ENCODE measurements at places on chromosomes 13 and 19.

GRCh38 chr13:98664047-98664446 is 87.1 kb upstream of the STK24 start:
- H3K27ac ChIP-seq = no peak overlapping the region
- no peaks in the 10 kb centered on the region for H3K4me1 ChIP-seq
- no peaks in the 10 kb centered on the region for H3K36me3 ChIP-seq
- H3K27me3 ChIP-seq = no peaks in the 10 kb centered on the region

DNA sequence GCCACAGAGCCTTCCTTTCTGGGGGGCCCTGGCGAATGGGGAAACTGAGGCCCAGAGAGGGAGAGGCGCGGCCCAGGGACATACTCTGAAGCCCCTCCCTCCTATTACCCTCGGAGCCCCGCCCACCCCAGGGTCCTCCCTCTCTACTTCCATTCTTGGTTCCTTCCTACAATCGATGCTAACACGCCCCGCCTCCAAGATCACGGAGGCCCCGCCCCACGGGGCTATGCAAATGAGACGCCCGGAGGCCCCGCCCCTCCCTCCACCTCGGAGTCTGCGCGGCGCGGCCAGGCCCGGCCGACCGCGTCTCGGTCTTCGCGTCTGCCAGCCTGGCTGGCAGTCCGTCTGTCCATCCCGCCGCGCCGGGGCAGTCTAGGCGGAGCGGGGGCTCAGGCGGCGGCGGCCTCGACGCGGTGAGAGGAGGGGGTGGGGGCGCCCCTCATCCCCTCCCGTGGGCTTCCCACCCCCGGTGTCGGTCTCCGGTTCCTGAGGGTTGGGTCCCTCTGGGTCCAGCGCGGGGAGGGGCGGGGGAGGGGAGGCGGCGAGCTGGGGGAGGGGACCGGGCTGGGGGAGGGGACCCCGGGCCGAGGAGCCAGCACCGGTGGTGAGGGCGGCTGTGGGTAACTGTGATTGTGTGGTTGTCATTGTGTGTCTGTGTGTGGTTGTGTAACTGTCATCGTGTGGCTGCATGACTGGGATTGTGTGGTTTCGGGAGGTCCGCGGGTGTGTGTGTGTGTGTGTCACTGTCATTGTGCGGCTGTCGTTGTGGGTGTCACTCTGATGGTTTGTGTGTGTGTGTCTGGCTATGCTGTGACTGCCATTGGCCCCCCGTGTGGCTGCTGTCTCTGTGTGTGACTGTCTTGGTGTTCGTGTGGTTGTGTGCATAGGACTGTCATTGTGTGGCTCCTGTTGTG is at the start of gene PLPPR2:
Gene PLPPR2, plus strand, starts transcription at position 273 of the 914 bp plus-strand sequence. CDS start 2,242 bp downstream, outside the sequence.
- peak; percentile 92 for DNase-seq
- no peak within 1 kb of the TSS for H3K27ac ChIP-seq
- peaks cover 14% of the 10 kb centered on the region for H3K4me1 ChIP-seq
- no peak within 1 kb of the TSS for H3K4me3 ChIP-seq
- H3K27me3 ChIP-seq = no peaks in the 10 kb centered on the region

DNA sequence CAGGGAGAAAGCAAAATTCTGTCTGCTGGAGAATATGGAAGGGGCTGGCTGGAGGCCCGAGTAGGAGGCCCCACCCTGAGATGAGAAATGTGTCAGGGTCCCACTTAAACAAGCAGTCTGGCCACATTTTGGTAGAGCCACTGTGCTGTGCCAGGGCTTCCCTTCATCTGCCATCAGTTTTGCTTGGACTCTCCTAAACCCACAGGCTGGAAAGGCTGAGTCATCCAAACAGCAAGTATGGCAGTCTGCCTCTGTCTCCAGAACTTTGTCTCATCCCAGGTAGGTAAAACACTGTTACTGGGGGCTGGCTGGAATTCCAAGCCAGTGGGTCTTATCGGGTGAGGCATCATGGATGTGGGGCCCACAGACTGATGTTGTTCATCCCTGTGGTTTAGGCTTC is 1390.6 kb downstream of the UQCRFS1 start:
- H3K27ac ChIP-seq = no peak overlapping the region
- H3K36me3 ChIP-seq = no peaks in the 10 kb centered on the region
- no peaks in the 10 kb centered on the region for H3K27me3 ChIP-seq
- no peak overlapping the region for H3K4me3 ChIP-seq

DNA sequence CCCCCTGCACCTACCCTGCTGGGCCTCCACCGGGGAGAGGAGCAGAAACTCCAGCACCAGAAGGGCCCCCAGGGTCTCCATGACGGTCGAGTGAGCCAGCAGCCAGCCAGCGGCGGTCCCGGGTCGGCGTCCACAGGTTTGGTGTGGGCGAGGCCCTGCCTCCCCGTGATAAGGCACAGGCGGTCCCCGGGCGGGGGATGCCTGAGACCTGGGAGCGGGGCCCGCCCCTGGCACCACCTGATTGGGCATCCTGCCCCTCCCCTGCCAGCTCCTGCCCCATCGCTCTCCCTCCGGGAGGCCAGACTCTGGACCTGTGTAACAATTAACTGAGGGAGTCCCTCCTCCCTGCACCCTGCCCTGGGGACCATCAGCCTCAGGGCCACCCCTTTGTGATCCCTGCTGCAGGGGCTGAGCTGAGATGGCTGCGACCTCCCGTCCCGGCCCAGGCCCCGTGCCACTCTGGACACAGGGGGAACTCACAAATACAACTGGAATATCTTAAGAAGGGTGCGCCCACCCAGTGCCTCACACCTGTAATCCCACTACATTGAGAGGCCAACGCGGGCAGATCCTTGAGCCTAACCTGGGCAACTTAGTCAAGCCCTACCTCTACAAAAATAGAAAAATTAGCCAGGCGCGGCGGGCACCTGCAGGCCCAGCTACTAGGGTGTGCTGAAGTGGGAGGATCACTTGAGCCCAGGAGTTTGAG is at the start of gene SMIM24:
Gene SMIM24, minus strand, starts transcription at position 143 of the 709 bp plus-strand sequence. Its CDS starts 62 bp downstream, at position 81.
- H3K27ac ChIP-seq = no peak within 1 kb of the TSS
- H3K27me3 ChIP-seq = no peaks in the 10 kb centered on the region
- H3K4me1 ChIP-seq = peaks cover 25% of the 10 kb centered on the region
- DNase-seq = no peak

GRCh38 chr19:51135986-51136762 is 5.9 kb upstream of the SIGLEC7 start:
- H3K36me3 ChIP-seq = no peaks in the 10 kb centered on the region
- H3K27ac ChIP-seq = peak overlapping the region; percentile 78
- H3K4me3 ChIP-seq = no peak overlapping the region

GRCh38 chr13:25080773-25081172 is 15.2 kb upstream of the PABPC3 start:
- H3K4me1 ChIP-seq = no peaks in the 10 kb centered on the region
- H3K36me3 ChIP-seq = no peaks in the 10 kb centered on the region
- no peak overlapping the region for H3K27ac ChIP-seq

DNA sequence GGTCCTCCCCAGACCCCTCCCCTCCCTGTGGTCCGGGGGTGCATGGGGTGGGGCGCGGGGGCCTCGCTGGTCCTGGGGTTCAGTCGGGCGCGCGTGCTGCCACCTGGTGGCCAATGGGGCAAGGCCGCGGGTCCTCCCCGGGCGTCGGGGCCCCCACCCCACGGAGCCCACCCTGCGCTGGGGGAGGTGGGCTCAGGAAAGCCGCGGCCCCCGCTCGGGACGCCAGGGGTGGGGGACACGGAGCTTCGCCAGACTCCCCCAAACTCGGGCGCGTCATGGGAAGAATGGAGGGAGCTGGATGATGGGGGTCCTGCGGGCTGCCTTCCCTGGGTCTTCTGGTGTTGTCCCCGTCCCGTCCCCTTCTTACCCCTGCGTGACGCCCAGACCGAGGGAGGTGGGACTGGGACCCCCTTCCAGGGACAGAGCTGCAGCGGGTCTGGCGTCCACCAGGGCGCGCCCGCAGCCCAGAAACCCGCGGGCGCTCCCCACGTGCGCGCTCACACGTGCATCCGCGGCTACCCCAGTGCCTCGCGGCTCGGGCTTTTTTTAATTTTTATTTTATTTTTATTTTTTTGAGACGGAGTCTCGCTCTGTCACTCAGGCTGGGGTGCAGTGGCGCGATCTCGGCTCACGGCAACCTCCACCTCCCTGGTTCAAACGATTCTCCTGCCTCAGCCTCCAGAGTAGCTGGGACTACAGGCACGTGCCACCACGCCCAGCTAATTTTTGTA is 19.8 kb upstream of the TCF3 start:
- H3K4me1 ChIP-seq = peaks cover 24% of the 10 kb centered on the region
- no peaks in the 10 kb centered on the region for H3K36me3 ChIP-seq
- H3K27me3 ChIP-seq = peaks cover 53% of the 10 kb centered on the region
- DNase-seq = peak; percentile 73
- no peak overlapping the region for H3K27ac ChIP-seq

DNA sequence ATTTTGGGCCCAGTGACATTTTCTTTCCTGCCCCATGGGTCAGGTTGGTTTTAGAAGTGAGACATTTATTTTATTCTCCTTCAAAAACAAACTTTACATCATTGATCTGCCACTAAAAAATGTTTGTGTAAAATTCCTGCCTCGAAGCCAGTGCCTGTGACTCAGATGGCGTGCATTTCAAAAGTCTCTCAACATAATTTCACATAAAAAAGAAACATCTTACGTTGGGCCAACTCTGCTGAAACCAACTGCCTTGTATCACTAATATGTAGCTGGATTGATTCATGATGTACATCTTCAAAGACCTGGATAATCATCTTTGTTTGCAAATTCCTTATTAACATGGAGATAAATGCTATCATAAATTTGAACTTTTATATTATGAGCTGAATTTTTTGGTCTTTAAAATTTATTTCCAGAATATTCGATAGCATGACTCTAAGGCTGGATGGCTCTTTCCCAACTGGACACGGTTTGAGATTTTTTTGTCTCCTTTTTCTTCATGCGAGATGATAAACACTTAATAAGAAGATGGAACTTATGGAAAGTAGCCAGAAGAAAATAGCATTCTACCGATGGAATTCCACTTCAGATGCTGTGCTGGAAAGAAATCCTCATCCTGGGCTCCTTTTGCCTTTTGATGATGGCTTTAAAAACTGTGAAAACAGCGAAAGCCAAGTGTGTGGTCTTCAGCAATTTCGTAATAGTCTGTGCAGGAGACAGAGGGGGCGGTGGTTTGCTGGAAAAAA is 420.5 kb downstream of the FGF9 start:
- no peak overlapping the region for H3K27ac ChIP-seq
- no peaks in the 10 kb centered on the region for H3K4me1 ChIP-seq
- no peak for DNase-seq
- H3K4me3 ChIP-seq = no peak overlapping the region
- H3K36me3 ChIP-seq = no peaks in the 10 kb centered on the region

- H3K27me3 ChIP-seq = no peaks in the 10 kb centered on the region
- H3K4me3 ChIP-seq = no peak overlapping the region
- no peaks in the 10 kb centered on the region for H3K36me3 ChIP-seq
- no peak overlapping the region for H3K27ac ChIP-seq
- DNase-seq = no peak
Observed at GRCh38 chr13:76722782-76723181, 163.4 kb downstream of the KCTD12 start.

DNA sequence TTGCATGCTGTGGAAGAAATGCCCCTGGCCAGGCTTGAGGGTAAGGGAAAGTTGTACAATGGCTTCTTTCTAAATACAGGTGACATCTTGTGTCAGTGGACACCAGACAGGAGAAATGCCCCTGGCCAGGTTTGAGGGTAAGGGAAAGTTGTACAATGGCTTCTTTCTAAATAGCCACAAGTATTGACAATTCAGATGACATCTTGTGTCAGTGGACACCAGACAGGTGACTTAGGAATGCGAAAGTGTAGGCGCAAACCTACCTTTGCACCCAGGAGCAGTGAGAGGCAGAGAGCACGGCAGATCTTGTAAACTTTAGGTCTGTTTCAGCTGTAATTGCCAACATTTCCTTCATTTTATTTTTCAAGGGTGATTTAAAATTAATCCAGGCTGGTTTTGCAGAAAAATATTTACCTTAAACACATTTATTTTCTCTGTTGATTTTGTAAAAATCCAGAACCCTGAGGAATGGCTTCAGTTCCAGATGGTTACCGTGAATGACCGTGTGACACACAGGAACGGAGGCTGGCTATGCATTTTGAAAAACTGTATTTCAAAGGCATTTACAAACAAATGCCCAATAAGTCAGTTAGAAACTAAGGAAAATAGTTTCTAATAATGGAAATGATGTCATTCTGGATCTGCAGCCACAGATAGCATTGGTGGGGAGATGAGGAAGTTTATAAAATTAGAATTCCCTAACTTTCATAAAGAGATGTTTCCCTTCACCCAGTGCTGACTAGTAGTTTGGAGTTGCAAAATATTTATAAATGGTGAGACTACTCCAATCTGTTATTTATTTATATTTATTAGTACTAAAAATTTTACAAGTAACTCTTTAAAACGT is 34.9 kb downstream of the TNFSF13B start:
- H3K4me3 ChIP-seq = no peak overlapping the region
- no peaks in the 10 kb centered on the region for H3K36me3 ChIP-seq
- no peak for DNase-seq
- H3K27ac ChIP-seq = no peak overlapping the region
- no peaks in the 10 kb centered on the region for H3K27me3 ChIP-seq

DNA sequence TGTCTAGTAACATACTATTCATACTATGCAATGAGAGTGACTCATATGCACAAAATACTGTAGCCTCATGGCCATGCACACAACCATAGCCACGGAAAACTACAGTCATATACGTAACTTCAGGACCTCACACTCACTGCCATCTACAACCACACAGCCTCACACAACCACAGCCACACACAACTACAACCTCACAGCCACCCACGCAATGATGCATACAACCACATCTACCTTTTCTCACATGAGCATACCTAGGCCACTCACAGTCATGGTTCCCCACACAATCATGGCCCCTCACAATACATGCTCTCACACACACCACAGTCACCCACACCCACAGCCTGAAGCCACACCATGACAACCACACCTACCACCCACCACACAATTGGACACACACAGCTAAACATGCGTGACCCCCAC is 8.7 kb upstream of the TNFSF14 start:
- no peaks in the 10 kb centered on the region for H3K36me3 ChIP-seq
- no peaks in the 10 kb centered on the region for H3K27me3 ChIP-seq
- H3K4me1 ChIP-seq = peaks cover 37% of the 10 kb centered on the region

DNA sequence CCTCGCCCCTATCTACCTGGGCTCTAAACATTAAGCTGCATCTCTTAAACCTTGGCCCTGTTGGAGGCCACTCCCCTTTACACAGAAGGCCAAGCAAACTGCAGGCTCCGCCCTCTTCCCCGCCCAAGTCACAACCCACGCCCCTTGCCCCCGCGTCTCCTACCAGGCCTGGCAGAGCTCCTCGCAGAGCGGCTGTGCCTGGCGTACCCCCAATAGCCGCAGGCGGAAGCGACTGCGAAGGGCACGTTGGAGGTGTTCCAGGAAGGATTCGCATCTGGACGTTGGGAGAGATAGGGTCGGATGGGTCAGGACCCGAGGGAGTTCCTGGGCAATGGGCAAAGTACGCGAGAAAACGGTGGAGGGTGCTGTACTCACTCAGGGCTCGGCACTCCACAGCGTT is 5.9 kb downstream of the RTBDN start:
- no peak for DNase-seq
- peaks cover 64% of the 10 kb centered on the region for H3K27me3 ChIP-seq
- H3K27ac ChIP-seq = no peak overlapping the region

DNA sequence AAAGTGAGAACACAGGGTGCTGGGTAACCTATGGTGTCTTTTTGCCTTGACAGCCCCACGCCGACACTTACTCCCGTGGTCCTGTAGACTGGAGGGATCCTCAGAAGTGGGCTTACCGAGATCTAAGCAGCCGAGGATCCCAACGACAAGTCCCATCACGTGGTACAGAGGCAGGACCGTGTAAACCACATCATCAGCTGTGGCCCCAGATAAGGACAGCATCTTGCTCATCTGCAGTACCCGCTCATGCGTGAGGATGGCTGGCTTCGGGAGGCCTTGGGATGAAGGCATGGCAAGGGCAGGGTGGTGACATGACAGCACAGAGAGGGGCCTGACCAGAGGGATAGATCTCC is 2.1 kb downstream of the SLC27A5 start:
- no peaks in the 10 kb centered on the region for H3K36me3 ChIP-seq
- H3K4me1 ChIP-seq = peaks cover 16% of the 10 kb centered on the region
- no peak overlapping the region for H3K4me3 ChIP-seq
- DNase-seq = no peak
